Activated CD8-positive, alpha-beta memory T cell treated with anti-CD3 and anti-CD28 coated beads for 4 hours (primary cell): ENCODE measurements at places on chromosomes 5 and 9.

GRCh38 chr5:122156724-122157325 lies 27.5 kb downstream of the ZNF474 start:
- DNase-seq, result no peak

- DNase-seq, result no peak
These were observed 315.5 kb downstream of the SEMA5A start for GRCh38 chr5:9230355-9230754.

DNA sequence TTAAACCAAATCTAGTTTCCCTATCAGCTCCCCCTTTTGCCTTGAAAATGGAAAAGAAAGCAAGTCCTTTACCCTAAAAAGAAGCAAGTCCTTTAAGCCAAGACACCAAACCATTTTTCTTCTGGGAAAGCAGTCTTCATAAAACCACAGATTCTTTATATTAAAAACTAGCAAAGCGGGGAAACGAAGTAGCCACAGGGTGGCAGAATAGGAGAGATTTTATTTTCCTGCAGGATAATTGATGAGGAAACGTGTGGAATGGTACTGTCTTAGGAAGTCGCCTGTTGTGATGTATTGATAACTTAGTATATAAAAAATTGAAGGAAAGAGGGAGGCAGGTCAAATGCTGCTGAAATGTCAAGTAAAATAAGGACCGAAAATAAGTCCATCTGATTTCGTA lies 41.1 kb downstream of the ZNF883 start:
- DNase-seq, result no peak

GRCh38 chr9:19372567-19372966 lies 7.5 kb downstream of the RPS6 start:
- DNase-seq, result no peak

GRCh38 chr9:119773823-119774222 lies 404.6 kb upstream of the BRINP1 start:
- DNase-seq, result no peak

GRCh38 chr5:1067141-1068121 lies 44.4 kb downstream of the SLC12A7 start:
- DNase-seq, result no peak
